ENCODE measurements at places on chromosomes 1 and 21.

DNA sequence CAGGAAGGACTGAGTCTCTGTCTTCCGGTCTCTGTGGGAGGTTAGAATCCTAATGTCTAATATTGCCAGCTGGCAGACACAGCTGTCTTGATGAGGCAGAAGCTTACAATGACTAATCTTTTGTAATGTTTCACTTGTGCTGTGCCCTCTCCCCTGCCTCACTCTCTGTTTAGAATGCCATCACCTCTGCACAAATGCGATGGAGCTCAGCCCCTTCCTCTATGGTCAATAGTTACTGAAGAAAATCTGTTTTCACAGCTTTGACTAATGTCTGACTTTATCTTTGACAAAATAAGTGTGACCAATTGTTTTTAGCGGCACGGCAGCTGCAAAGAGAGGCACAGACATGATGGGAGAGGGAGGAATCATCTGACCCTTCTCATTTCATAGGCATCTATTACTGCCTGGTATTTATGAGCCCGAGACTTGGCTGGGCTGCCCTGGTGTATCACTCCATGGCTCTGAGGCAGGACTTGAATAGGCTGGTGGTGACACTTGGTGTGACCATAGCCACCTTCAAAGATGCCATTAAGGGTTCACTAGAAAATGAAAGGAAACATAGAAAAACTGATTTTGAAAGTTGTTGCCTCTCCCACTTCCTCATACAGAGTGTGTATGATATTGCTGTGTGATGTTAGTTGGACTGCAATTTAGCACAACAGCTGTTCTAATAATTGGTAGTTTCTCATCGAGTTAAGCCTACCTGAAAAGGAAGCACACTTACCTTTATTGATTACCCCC is 163.2 kb upstream of the NBPF11 start:
- no peak for DNase-seq

DNA sequence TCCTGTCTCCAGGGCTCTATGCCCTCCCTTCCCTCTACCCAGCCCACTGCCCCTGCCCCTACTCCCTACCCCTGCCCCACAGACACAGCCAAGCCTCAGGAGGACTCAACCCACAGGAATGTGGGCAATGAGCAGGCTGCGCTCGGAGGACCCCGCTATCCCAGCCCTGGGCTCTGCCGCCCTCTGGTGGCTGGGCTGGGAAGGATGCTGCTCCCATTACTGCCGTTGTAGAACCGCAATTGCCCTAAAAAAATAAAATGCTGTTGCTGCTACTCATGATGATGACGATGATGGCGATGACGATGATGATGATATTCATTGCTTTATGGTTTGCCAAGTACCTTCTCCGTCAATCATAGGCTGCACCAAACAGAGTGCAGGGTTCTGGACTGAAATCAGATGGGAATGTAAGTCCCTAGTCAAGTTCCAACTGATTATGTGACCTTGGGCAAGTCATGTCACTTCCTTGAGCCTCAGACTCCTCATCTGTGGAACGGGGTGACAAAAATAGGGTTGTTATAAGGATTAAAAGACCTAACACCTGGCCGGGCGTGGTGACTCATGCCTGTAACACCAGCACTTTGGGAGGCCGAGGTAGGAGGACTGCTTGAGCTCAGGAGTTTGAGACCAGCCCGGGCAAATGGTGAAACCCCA is 24.6 kb downstream of the ARHGEF19 start:
- peak; percentile 92 for DNase-seq

DNA sequence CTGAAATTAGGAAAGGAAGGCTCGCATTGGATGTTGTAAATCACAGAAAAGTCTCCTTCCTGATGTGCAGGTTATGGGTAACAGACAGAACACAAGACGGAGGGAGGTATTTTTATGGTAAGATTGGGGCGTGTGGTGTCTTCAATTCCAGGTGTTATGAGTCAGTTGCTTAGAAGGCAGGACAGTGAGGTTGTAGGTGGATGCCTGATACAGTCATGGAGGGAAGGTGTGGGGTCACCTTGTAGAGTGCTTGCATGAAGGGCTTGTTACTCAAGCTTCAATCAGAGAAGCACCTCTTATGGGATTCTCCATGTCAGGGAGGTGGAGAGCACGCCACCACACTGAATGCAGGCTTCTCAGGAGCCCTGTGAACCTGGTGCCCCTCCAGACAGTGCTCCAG is 63.1 kb downstream of the C1orf21 start:
- DNase-seq, result no peak

GRCh38 chr1:246658567-246658966 is 65.6 kb upstream of the SCCPDH start:
- DNase-seq, result no peak

GRCh38 chr1:236041631-236042618 is 23.0 kb downstream of the NID1 start:
- DNase-seq, result no peak

DNA sequence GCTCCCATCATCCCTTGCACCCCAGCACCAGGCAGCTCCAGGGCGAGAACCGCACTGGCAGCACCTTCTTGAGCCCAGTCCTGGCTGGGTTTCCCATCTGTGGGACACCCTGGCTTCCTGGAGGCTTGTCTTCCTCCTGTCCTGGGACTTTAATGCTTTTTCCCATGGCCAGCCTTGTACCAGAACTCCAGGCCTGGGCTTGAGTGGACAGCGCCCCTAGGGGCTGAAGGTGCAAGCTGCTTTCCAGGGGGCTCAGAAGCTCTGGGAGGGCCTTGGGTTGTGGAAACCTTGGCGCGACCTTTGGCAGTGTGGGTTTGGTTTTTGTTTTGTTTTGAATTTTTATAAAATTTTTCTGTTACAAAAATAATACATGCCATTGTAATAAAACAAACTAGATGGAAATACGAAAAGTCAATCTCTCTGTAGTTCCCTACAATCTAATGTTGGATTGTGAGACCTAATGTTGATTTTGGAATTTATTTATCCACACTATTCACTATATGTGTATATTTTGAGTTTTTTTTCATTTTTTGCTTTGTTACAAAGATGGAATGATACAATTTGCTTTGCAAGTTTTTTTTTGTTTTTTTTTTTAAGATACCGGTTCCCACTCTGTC is 33.8 kb upstream of the RPL11 start:
- DNase-seq, result no peak

GRCh38 chr1:29811727-29812407 is 575.5 kb downstream of the PTPRU start:
- no peak for DNase-seq

DNA sequence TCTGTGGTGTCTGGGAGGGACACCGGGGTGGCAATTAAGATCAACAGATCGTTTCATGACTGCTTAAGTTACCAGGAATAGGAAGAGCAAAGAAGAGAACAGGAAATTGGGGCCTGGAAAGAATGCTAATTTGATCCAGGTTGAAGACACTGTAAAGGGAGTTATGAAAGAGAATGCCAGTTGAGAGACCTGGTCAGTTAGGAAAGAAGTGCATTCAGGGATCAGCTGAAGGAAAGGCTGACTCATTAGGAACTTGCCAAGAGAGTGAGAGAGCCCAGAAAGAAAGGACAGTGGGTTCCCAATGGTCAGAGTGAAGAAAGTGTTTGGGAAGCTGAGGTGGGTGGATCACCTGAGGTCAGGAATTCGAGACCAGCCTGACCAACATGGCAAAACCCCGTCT is 119.6 kb downstream of the UBE2U start:
- DNase-seq, result no peak

DNA sequence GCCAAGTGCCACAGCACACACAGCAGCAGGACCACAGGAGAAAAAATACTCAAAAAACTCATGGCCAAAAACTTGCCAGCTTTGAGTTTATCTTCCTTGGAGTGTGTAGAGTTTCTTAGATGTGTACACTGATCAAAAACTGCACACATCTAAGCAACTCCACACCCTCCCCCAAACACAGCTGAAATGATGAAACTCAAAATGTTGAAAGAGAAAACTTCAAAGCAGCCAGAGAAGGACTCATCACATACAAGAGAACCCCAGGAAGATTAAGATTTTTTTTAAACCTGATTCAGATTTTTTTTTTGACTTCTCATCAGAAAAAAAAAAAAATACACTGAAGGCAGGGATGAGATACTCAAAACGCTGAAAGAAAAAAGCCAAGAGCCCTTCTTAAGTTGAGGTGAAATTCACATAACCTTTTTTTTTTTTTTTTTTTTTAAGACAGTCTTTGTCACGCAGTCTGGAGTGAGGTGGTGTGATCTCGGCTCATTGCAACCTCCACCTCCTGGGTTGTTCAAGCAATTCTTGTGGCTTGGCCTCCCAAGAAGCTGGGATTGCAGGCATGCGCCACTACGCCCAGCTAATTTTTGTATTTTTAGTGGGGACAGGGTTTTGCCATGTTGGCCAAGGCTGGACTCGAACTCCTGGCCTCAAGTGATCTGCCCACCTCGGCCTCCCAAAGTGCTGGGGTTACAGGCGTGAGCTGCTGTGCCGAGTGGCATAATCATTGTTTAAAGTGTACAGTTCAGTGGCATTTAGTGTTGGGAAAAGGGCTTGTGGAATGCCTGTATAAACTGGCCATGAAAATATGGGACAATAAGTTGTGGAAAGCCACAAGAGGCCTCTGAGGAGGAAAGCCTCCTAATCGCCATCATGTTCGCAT is 20.9 kb upstream of the PDXK start:
- no peak for DNase-seq

DNA sequence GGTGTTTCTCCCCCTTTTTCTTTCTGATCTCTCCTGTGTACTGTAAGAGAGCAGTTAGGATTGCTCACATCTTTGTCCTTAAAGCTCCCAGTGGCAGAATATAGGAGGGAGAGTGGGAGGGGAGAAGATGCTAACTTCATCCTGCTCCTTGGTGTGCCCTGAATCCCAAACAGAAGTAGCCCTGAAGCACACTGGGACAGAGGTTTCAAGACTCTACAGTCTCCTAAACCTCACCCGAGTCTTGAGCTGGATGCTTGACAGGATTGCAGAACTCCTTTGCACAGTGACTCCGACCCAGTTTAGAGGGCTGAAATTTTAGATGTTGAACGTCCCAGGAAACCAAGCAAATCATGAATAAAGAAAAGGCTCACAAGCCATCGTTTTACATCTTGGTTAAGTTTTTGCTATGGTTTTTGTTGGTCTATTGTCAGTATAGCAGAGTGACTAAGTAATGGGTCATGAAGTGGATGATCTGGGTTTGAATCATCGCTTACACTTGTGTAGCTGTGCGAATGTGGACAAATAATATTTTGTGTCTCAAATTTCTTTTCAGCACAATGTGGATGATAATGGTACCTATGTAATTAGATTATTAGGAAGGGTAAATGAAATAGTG is 37.5 kb downstream of the XCL2 start:
- DNase-seq, result no peak

DNA sequence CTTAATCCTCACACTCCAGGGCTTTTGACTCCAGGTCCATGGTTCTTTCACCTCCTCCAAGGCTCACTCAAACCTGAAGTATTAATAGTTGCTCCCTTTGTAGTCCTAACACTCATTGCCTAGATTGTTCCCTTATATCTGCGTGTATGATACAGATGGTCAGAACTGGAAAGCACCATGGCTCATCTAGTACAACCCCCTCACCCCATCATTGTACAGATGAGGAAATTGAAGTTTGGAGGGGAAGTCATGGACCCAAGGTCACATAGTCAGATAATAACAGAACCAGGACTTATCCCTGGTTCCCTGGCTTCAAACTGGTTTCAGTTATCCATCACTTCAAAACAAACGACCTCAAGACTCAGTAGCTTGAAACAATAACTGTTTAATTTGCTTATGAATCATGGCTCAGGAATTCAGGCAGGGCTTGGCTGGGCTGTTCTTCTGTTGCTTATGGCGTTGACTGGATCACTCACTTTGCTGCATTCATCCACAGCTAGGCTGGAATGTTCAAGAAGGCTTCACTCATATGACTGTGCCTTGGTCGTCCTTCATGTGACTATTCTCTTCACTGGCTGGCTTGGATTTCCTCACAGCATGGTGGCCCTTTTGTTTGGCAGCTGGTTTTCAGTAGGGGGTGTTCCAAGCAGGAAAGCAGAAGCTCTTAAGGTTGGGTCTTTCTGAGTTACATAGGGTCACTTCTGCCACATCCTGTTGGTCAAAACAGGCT is 5.0 kb downstream of the NOS1AP start:
- DNase-seq, result no peak

DNA sequence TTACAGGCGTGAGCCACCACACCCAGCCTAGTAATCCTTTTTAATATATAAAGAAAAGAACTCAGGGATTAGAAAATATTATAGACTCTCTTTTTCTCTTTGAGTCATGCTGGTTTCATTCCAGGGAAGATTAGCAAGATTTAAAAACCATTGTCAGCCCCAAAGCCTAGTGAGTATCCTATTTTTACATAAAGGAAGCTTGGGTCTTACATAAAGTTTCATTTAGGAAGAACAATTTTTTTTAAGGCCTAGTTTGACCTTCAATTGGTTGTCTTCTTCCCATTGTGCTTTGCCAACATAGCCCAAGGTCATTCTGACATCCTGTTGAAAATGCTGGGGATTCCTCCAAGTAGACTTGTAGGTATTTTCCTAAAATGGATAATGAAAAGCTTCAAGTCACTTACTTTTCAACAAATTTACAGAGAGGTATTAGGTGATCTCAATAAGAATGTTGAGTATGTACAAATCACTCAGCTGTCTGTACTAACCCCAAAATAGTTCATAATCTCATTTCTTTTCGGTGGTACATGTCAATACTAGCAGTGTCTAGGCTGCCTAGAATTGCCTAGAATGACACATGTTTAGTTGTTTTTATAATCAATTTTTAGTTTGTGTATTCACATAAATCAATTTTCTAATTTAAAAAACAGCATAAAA is 4.3 kb upstream of the KIF14 start:
- no peak for DNase-seq

DNA sequence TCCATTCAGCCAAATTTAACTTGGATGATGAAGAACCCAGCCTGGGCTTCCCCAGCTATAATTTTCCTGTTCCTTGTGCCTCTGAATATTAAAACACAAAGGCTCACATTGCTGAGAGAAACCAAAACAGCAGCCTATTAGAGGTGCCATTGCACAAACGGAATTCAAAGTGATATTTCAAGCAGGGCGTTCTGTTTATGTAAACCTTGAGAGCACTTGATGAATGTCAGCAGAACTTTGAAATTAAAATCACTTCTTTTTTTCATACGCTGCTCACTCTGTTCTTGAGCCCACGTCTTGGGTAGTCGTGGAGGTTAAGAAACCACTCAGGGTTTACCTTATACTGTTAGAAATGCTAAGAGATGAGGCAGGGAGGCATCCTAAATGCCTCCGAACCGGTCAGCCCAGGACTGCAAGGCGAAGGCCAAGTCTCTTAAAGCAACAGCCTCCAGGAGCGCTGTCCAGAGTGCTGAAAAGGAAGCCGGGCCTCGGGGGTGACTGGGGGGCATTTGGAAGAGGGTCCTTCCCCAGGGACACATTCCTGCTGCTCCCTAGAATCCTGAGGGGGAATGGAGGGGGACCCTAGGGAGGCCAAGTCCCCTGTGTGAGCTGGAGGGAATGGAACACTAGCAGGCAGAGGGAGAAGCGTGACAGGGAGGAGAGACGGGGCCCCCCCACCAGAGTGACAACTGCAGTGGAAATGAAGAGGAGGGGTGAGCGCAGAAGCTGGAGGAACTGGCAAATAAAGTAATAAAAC is 154.8 kb upstream of the VAMP3 start:
- peak; percentile 36 for DNase-seq

DNA sequence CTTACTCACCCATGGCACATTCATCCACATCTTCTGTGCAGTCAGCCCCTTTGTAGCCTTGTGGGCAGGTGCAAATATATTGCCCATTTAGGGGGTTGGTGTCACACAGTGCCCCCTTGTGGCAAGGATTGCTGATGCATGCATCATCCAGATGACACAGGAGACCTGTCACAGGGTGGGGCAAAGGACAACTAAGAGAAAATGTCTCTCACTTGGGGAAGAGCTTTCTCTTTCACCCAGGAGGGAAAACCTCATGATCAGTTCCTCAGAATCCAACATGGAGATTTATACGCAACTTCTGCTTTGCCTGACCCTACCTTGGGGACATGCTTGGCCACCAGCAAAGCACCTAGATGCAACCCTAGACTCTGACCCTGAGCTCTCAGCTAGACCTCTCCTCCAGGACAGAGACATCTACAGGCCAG is 71.8 kb upstream of the ADAM30 start:
- DNase-seq, result peak; percentile 9
